ENCODE measurements at places on chromosomes 11 and 22.

DNA sequence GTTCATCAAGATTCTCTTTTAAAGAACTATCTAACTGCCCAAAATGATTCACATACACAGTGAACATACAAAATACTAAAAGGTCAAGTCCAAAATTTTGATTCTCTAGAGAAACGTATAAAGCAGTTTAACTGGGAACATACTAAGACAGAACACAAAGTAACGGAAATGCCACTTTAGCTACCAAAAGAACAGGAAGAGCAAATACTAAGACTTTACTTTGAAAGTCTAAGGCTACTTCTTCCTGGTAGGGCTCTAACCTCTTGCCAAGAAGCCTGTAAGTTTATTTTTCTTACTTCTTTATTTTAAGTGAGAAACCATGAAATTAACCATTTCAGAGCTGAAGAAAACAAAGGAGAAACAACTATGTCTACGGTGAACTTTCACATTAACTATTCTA lies 6.2 kb downstream of the PICALM start:
- no peak for DNase-seq

DNA sequence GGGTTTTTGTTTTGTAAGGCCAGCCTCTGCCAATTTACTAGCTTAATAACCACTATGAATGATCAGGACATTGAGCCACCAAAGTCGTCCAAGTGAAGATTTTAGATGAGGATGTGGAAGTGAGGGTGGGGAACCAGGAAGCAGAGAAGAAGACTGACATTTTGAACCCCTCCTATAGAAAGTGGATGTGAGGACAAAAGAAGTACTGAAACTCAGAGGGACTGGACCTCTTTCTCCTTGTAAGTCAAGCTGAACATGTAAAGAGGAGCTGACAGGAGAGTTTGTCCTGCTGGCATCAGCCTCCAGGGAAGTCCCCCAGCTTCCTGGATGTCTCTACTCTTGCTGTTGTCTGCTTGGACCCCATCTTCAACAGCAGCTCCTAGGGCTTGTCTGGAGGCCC lies 338.2 kb upstream of the NCAM1 start:
- DNase-seq: no peak

DNA sequence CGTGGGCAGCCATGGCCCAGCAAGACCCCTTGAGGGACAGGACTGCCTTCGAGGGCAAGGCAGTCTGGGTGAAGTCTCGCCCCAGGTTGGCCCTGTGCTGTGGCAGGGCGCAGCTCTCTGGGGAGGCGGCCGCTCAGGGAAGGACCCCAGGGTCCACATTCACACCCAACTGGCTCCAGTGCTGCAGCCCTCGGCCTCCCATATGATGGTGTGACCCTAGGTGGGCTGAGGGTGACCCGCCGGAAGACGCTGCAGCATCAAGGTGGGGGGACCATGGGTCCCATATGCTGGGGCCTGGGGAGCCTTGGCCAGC lies 28.0 kb upstream of the CCDC188 start:
- DNase-seq: no peak

- DNase-seq: peak; percentile 24
These were observed 11.9 kb upstream of the ISX start for GRCh38 chr22:35054064-35054463.

DNA sequence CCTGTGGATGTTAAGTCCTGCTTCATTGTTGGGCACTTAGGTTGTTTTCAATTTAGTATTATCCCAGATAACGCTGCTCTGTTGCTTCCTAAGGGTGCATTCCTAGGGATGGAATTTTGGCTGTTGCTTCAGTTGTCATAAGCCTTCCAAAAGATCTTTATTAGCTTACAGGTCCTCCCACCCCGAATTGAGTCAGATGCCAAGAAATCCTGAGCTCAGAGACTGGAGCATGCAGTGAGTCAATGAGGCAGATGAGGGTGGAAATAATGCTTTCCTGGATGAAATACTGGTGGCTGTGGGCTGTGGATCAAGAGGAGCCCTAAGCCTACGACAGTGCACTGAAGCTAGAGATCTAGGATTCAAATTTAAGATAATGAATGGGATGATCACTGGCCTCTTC lies 10.7 kb upstream of the IL18BP start:
- no peak for DNase-seq

DNA sequence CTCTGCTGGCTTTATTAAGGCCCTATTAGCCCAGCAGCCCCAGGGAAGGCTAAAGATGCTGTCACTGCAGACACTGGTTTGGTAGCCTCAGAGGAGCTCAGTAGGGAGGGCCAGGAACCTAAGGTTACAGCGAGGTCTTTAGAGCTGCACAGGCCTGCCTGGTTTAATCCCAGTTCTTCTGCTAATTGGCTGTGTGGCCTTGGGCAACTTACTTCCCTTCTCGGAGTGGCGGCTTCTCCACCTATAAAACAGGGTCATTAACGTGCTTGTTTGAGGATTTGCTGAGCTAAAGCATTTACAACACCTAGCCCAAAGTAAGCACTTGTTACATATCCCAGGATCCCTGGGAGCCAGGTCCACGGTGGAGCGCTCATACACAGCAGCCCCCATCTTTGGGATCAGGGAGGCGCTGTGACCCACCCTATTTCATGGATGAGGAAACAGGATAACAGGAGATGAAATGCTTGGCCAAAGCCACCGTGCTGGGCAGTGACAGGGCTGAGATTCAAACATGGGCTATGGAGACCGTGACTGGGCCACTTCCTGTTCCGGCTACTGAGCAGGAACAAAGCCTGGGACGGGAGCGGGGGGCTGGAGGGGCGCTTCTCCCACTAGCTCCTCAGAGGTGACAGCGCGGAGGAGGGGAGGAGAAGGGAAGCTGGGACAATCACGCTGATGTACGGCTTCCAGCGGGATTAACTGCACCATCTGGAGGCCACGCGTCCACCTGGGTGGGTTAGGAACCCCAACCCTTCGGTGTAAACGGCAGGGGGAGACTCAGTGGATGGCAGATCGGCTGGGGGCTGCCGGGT lies 61.5 kb downstream of the IGLL1 start:
- no peak for DNase-seq
